Fibroblast of skin of back (primary cell): ENCODE measurements at places on chromosomes 4 and X.

- DNase-seq, result peak; percentile 39
These were observed 21.5 kb downstream of the AMOT start for GRCh38 chrX:112819008-112819640.

GRCh38 chrX:69361311-69361845, 142.7 kb upstream of the NALF2 start:
- peak; percentile 82 for DNase-seq

DNA sequence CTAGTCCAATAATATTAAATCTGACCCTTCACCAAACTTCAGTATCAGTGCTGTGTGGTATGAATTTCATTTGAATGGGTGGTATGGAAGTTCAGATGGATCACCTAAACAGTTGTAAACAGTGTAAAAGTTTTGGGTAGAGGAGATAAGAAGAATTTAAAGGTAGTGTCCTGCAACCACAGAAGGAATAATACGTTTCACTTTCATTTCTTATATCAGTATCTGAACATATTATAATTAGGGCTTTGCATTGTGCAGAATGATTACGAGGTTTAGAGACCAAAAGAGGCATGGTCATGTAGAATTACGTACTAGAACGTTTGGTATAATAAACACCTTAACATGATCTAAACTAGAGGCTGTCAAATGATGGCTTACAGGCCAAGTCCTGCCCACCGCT, 116.1 kb downstream of the PDLIM5 start:
- DNase-seq, result no peak

DNA sequence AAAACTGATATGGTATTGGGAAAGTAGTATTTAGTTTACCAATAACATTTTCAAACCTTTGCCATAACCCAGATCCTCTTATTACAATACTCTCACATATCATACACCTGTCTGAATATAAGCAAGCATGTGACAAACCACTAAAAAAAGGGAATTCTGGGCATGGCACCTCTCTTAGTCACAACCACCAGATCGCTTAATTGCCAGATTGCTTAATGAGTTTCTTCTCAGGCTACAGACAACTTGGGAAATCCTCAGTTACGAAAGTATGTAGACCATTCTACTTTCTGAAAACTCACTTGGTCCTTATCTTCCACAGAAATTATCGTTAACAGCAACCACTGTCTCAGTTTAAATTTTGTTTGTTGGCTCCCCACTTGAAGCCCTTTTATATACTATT, 2.1 kb downstream of the NAF1 start:
- no peak for DNase-seq

DNA sequence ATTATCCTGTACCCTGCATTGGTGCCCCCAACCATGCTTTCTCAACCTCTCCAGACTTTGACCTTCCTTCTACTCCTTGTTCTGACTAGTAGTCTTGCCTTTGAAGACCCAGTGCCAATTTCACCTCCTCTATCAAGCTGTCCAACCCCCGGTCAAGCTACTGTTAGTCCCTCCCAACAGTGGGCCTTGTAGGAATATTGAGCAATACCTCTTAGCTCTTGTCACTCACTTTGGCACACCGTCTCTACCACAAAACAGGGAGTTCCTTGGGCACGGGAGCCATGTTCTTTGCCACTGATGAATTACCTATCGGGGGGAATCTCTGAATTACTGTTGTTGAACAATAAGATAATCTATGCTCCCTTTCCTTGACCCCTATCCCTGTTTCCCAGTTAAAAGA, 25.2 kb downstream of the LAS1L start:
- no peak for DNase-seq

DNA sequence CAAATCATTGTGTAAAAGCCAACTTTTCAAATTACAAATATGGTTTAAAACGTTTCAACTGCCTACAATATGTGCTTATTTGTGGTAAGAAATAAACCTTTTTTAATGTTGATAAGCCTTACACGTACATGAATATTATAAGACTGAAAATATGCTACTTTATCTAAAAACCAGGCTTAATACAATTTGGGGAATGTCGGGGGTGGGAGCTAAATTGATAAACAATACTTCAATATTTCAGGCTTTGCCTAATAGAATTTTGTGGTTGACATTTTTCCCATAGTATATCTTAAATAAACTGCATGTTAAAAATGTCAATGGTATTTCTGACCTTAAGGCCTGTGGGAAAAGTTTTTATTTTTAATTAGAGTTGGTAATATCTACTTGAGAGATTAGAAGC, 69.8 kb upstream of the SLIT2 start:
- peak; percentile 37 for DNase-seq
